ENCODE measurements at places on chromosomes 1 and 21.

DNA sequence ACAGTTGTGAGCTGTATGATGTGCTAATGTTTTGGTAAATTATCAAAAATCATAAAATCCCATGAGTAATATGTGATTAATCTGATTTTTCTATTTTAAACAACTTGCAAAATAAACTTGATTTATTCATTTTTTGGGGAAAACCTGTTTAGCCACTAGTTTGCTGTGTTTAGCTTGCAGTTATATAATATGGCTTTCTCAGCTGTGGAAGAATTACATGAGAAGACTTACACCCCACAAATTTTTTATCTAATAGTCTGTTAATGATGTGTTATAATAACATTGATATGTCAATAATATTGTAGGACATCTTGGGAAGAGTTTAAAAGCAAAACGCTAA, 2.4 kb upstream of the ERRFI1 start:
- DNase-seq, result no peak

DNA sequence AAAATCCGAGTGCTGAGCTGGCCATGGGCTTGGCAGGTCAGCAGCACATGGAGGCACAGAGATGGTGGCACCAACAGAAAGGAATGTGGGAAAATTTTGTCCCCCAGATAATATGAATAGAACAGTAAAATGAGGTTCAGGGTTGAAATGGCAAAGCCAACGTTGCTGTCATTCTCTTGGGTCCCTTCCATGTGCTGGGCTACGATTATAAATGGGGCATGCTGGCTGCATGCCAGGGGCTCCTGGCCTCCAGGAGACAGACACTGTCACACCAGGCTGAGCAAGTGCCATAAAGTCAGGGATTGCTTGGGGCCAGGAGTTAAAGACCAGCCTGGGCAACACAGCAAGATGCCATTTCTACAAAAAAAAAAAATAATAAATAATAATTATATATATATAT, 77.1 kb downstream of the TOMM20 start:
- no peak for DNase-seq

DNA sequence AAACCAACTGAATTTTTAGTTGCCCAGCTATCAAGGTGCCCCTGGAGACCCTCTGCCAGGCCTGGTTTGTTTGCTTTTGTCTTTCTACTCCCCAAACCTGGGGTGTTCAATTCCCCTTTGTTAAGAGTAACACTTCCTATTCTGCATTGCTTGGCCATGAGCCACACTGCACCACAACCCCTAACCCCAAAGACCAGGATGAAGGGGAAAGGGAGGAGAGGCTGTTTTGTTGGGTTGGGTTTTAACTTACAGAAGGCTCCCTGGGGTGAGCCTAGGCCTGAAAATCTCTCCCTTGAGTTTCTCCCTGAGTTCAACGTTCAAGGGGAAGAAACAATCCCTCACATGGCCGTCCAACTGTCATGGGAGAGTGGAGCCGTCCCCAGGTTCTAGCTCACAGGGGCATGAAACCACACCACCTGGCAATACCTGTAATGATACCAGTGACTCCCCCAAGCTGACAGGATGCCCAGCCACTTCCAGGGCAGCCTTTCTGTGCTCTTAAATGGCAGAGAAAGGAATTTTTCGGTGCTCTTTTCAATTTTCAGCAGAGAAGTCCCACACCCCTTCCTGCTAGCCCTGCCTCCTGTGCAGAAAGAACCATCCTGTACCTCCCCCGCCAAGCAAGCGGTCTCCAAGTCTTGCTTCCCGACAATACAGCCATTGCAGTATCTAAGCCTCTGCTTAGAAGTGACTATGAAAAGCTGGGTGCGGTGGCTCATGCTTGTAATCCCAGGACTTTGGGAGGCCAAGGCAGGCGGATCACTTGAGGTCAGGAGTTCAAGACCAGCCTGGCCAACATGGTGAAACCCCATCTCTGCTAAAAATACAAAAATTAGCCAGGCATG, 14.9 kb downstream of the SLC45A3 start:
- DNase-seq, result no peak

DNA sequence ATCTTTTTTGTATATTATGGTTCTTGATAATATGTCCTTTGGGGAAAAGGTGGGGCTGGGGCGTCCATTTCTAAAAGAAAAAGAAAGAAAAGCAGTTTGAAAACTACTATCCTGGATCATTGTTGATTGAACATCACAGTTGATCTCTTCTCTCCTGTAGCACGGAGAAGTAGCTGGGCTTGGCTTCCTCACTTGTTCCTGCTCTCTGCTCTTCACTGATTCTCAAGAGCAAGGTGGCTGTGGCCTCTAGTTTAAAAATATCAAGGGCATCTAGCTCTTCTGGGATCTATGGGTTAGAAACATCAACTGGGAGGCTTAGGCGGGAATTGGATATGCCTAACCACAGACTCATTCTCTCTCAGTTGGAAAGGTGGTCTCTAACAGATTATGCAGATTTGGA, 38.1 kb upstream of the EPHA8 start:
- DNase-seq, result no peak

DNA sequence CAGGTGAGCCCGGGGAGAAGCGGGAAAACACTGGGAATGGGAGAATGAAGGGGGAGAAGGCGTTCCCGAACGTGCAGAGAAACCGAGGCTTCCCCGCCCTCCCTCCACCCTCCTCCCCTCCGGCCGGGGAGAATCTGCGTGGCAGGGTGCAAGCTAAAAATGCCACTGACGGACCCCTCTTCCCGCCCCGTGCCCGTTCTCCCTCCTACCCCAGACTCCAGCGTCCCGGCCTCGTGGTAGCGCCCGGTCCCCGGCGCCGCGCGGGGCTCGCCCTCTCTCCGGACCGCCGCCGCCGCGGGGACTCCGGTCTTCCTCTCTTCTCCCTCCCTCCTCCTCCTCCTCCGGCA, 81.6 kb upstream of the AK4 start:
- no peak for DNase-seq
